ENCODE measurements at places on chromosomes 11 and 22.

DNA sequence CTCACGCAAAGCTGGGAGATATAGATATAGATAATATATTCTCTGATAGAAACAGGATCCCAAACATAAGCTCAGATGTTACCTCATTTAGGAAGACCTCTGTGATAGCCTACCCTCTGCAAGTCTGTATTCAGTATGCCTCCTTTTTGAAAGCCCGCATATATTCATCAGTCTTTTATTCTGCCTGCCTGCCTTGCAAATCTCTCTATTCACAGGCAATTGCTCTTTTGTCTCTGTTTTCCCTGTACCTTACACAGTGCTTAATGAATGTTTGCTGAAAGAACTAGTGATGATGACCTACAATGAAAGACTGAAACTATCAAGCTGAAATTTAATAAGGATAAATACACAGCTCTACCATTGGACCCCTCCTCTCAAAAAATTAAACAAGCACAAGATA is 18.4 kb downstream of the DEUP1 start:
- DNase-seq: no peak

DNA sequence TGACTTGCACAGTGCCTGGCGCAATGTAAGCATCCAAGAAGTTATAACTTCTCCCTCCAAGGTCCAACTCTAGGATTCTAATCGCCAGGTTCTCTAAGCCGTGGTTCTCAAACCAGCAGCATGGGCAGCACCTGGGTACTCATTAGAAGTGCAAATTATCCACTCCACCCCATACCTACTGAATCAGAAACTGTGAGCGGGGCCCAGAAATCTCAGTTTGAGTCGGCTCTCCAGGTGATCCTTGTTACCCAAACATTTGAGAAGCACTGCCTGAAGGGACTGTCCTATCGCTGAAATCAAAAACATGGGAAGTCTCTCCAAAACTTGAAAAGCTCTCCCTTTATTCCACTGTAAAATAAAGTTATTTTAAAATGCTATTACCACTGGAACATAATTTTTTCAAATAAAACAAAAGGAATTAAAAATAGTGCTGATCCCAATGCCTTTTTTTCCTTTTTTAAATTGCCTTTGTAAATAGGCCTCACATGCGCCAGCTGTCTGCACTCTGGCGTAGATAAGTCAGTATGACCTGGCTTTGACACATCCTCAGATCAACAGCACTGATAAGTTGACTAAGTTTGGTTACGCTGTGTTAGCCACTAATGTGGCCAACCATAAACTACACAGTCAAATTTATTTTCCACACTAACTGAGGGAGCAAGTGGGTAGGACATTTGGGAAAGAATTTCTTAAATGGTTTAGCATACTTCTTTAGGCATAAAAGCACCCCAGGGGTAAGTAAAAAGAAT is 8.4 kb upstream of the CTR9 start:
- DNase-seq: no peak

DNA sequence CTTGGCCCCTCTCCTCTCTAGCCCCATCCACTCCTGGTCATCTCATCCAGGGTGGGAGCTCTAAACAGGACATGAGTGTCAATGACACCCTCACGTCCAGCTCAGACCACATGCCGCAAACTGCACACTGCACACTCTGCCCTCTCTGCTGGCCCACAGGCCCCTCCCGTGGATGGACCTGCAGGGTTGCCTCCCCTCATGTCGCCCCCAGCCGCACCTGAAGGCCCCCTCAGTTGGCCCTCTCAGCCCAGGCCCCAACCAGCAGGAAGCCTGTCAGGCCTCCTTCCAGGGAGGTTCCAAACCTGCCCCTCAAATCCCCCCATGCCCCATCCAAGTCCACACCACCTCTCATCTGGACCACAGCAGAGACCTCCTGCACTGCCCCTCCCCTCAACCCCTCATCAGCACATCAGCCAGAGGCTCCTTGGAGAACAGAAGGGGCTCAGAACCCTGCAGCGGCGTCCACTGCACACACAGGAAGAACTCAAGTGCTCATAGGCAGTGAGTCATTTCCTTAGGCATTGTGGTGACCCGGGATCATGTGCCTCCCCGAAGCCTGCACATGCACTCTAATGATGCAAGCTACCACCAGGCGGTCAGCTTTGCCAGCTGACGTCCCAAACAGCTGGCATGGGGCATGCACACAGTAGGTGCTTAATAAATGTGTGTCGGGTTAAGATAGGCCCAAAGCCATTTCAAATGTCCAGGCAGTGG is 12.9 kb upstream of the CDKN1C start:
- peak; percentile 61 for DNase-seq

GRCh38 chr22:34236527-34236926 is 316.3 kb upstream of the LARGE1 start:
- DNase-seq: no peak

GRCh38 chr22:35353318-35353717 is 27.6 kb upstream of the HMOX1 start:
- no peak for DNase-seq

- no peak for DNase-seq
Measured at GRCh38 chr11:83403691-83404389, 117.7 kb upstream of the CCDC90B start.

- no peak for DNase-seq
Measured at GRCh38 chr11:75639762-75640181, 29.1 kb downstream of the MAP6 start.

DNA sequence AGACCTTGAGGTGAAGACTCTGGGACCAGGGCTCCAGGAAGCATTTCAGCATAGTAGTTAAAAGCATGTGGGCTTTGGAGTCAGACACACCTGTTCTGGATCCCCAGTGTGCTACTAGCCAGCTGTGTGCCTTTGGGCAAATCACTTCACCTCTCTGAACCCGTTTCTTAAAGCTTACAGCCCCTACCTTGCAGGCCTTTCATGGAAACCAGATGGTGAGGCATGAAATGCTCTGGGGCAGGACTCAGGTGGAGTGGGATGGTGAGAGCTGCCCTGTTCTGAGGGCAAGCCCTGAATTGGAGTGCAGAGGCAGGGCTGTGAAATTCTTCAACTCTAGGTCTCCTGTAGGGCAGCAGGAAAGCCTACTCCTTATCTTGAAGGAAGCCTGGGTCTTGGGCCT is 10.5 kb downstream of the UCP2 start:
- DNase-seq: no peak

DNA sequence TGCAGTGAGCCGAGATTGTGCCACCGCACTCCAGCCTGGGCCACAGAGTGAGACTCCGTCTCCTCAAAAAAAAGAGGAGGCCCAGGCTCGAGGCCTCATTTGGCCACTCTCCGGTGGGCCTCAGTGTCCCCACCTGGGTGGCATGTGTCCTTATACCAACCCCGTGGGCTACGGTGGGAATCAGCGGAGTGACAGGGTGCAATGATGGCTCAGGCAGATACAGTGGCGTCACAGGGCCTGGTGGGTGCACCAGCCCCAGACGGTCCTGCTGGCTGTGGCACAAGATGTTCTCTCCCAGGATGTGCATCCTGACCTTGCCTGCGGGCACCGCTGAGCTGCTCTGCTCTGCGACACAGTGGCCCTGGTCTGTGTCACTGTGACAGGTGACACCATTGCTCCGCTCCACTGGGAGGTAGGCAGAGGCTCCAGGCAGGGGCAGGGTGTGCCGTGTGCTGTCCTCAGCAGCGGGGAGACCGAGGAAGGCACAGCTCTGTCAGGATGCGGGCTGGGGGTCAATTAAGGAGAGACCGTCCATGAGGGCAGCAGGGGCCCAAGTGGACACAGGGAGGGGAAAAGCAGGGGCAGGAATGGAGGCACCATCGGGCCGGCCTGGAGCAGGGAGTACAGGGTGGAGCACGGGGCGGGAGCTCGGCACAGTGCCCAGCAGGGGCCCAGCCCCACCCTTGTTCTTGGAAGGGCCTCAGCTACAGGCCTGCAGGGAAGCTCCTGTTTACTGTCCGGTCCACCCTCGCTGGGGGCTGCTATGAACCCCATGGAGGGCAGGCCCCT is 21.7 kb upstream of the TH start:
- DNase-seq: no peak

- no peak for DNase-seq
Measured at GRCh38 chr11:74466916-74467885, at the start of gene KCNE3. Gene KCNE3 (minus strand): TSS chr11:74467549. CDS start chr11:74457563, 9,986 bp downstream.

GRCh38 chr11:108453207-108453835 is 14.0 kb downstream of the C11orf65 start:
- DNase-seq: no peak

DNA sequence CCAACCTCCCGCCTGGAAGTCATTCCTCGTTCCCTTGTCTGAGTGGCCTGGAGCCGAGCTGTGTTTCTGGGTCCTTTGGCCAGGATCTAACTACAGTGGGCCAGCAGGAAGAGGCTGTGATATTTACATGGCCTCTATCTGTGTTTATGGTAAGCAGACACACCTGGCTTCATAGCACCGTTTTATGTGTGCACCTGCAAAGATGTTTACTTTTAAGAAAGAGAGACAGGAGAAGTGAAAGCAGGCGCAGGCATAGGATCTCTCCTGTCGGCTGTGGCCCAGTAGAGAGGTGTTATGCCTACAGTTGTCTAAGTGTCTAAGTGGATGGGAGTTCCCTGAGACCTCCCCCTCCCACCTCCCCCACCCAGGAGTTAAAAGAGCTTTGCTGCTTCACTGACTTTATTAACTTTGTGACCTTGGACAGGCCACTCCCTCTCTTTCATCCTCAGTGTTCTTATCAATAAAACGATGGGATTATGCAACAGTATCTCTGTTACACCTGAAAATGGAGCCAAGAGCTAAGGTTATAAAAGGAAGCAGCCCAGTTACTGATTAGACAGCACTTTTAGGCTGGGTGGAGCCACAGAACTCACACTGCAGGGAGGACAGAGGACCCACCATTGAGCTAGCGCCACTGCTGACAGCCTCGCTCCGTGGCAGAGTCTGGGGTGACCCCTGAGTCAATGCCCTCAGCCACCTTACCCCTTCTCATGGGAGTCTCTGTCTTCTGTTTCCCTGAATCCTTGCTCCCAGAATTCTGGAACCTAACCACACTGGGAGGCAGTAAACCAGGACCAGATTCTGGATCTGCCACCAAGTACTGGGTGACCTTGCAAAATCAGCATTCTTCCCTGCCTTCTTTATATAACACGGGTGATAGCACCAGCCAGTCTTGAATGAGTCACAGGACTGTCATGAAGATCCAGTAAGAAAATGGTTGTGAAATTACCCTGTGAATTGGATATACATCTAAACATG is 22.0 kb downstream of the ST14 start:
- DNase-seq: no peak

GRCh38 chr11:69821511-69822040 is 2.4 kb upstream of the FGF3 start:
- DNase-seq: no peak

DNA sequence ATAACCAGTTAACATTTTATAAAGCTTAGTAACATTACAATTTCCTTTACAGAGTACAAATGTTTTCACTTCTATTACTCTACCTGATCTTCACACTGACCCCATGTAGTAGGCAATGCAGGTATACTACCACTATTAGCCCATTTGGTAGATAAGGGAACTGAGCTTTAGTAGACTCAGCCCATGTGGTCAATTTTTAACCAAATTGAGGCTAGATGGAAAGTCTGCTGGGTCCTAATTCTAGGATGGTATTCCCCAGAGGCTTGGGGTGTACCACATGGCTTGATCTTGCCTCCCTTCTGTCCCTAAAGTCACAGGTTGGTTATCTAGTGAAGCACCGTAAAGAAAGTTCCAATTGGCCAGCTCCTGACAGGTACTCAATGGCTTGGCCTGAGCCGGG is 48.2 kb downstream of the NRXN2 start:
- no peak for DNase-seq

- DNase-seq: no peak
Measured at GRCh38 chr22:42565956-42566355, 12.2 kb downstream of the SERHL2 start.
